ENCODE measurements at places on chromosomes 5 and 9.

GRCh38 chr5:151257731-151258181 is 4.8 kb downstream of the GM2A start:
- peak; percentile 57 for DNase-seq

GRCh38 chr9:26243029-26243697 is 564.9 kb upstream of the TUSC1 start:
- no peak for DNase-seq

DNA sequence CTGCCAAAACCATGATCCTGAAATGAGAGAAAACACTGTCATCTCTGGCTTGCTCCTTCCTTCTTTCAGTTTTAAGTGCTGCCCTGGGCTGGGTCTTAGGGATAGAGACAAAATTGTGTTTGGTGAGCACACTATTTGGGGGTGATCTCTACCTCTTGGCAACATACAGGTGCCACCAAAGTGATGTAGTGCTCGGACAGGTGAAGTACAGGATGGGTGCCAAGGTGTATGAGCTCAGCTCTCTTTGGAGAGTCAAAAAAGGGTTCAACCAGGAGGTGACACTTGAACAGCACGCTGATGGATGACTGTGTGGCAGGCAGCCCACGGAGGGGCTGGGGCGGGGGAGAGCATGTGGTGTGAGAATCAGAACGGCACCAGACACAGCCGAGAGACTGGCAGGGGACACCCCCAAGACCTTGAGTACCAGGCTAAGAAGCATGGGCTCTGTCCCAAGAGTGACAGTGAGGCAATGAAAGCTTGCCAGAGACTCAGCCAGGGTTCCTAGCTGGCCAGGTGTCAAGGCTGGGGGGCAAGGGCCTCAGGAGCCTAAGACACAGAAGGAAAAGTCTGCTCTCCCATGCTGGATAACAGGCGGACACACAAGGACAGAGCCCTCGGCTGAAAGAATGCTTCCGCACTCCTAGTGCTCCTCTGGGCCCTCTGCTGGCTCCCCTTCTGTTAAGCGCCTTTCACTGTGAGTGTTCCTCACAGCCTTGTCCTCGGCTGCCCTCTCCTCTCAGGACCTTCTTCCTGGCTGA is 2.5 kb downstream of the NHP2 start:
- DNase-seq = no peak

- peak; percentile 78 for DNase-seq
These were observed 104.0 kb upstream of the ZNF366 start for GRCh38 chr5:72611118-72611730.

DNA sequence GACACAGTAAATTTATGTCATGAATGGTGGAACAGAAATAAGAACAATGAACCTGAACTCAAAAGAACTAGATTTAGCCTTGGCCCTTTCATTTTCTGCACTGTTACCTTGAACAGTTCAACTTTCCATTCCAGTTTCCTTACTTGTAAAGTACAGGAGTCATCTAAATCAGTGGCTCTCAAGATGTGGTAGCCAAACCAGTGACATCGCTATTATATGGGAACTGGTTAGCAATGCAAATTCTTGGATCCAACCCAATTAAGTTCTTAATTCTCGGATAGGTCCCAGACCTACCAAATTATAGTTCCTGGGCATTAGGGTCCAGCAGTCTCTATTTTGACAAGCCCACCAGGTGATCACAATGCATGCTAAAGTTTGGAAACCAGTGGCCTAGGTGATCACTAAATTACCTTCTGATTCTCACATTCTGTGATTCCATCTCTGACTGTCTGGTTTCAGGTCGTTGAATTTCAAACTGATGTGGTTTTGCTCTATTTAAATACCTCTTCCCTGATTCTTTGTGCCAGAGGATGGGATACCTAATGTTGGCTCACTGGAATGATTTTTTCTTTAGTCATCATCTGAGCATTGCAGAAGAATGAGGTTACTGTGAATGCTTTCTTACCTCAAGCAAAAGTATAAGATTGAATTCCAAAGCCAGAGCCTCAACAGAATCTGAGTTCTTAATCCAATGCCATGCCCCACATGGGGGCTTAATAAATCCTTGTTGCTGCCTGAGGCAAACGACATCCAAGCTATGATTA is 253.8 kb downstream of the ENC1 start:
- peak; percentile 67 for DNase-seq

DNA sequence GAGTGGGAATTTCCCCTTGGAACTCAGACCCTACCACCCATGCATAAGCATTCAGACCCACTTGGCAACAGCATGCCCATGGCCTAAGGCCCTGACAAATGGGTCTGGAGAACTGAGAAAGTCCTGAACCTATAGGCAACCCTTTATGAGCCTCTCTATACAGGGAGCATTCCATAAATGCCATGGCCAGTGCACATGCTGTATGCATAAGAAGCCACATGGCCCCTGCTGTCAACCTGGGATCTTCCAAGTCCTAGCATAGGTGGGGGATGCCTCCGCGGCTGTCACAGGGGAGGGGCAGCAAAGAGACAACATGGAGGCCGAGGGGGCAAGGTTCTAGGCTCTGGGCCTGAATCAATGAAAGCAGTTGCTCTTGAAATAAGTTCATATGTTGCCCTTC is 8.2 kb upstream of the NIPAL4 start:
- DNase-seq = peak; percentile 9

GRCh38 chr5:8457187-8458037 is 588.5 kb downstream of the MTRR start:
- DNase-seq = peak; percentile 100

DNA sequence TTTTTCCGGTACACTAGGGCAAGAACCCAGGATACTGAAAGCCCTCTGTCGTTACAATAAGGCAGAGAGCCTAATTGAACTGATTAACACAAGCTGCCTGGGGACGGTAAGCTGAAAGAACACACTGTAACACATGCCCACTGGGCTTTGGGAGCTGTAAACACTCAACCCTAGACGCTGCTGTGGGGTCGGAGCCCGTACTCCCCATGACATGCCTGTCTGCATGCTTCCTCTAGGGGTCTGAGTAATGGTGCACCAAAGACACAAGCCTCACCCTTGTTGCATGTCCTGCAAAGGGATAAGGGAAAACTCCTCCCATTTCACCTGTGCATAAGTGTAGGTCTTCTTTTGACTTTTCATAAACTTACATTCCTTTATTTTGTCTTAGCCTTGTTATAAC is 194.0 kb downstream of the FBXL7 start:
- no peak for DNase-seq

GRCh38 chr5:1724822-1725602 is 74.6 kb downstream of the MRPL36 start:
- peak; percentile 15 for DNase-seq

- peak; percentile 20 for DNase-seq
These were observed 101.7 kb upstream of the SPOCK1 start for GRCh38 chr5:137600721-137601360.

- no peak for DNase-seq
These were observed 2.5 kb upstream of the BASP1 start for GRCh38 chr5:17214893-17215292.

- peak; percentile 13 for DNase-seq
These were observed 284.2 kb downstream of the SMARCA2 start for GRCh38 chr9:2299156-2299842.

DNA sequence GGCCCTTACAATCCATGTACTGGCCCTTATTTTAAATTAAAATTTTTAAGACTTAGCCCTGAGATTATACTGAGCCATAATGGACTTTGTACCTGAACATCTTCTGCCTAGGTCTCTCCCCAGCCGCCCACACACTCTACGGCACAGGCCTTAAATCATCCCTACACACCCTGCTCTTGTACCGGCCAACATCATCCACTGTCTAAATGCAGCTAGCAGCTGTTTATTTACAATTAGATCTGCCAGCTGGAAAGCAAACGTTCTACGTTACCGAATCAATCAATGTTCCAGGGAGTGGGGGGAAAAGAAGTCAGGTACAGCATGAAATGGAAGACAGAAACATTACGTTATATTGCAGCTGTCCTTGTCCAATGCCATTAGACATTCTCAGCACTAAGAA is 88.4 kb upstream of the GRAMD2B start:
- DNase-seq = no peak

DNA sequence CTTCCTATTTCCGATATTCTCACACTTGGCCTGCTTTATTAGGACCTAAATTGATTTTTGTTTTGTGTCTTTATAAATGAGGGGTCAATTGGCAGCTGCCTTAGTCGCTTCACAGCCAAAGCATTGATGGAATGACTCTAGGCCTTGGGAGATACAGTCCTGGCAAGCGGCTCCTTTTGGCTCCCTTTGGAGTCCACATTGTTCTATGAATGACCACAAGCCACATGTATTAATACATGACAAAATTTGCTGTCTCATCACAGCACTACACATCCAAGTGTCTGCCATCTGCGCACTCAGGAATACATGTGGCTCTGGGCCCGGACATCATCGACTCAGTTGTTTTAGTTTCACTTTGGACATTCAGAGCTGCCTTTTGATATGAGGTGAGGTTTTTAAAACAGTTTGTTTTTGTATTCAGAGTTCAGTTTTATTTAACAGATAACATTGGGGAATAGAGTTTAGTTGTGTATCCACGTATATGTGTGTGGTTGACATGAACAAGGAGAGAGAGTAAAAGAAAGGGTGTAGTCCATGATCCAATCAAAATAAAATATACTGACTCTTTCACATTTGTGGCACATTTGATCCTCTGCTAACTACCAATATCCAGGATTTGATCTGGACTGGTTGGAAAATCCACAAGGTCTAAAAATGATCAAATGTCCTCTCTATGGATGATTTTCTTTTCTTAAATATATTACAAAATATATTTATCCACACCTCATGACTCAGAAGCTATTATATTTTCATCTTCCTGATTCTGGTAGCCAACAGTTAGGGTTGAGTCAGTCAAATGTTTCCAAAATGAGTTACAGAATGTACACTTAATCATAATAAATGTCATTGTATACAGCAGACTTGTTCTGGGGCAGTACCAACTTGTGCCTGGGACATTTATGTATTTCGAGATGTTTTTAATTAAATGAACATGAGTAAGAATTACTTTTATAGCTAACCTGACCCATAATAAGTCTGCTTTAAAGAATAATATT is 114.0 kb upstream of the MTAP start:
- DNase-seq = peak; percentile 73

GRCh38 chr5:87732875-87733768 is 320.4 kb upstream of the CCNH start:
- DNase-seq = no peak

- DNase-seq = peak; percentile 92
These were observed 9.0 kb downstream of the PRRC2B start for GRCh38 chr9:131402738-131403492.

- DNase-seq = peak; percentile 99
These were observed 2.4 kb downstream of the CARD19 start for GRCh38 chr9:93098236-93098946.

DNA sequence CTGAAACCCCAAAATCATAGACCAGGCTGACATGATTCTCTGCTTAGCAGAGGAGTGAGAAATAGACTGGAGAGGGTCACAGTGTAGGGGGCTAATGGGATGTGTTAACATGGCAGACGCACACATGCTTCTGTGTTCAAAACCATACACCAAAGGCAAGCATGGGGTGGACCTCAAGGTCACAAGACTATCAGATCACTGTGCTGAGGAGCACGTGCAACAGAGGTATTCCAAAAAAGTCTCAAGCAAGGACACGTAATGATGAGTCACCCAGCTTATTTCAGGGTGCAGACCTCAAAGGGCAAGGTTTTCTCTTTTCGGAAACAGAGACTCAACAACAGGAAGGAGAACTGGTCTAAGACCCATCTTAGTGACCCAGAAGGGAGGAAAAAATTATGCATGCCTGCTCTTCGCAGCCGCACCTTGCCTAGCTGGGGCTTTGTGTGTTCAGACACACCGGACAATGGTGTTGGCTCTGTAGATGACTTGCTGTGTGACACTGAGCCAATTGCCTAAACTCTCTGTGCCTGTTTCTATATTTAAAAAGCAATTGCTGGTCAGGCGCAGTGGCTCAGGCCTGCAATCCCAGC is 20.3 kb downstream of the WHRN start:
- peak; percentile 79 for DNase-seq

- DNase-seq = peak; percentile 97
These were observed 548.6 kb upstream of the TLE4 start for GRCh38 chr9:79023134-79023580.

- DNase-seq = peak; percentile 67
These were observed 202.9 kb upstream of the WWC1 start for GRCh38 chr5:168088410-168089173.

DNA sequence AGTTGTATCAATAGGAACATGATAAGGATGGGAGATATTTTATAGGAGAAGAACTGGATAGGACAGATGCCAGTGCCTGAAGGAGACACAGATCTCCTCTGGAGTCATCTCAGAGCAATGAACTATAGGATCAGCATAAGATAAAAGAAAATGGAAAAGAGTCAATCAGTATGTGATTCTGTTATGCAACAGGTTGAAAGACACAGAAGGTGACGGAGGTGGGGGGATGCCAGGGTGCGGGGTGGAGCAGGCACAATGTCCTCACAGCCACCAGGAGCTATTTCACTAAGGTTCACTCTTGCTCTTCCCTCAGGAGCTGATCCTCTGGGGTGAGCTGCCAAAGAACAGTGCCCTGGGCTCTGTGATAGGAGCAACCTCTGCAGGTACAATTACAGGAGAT is 179.8 kb downstream of the BNC2 start:
- DNase-seq = no peak

DNA sequence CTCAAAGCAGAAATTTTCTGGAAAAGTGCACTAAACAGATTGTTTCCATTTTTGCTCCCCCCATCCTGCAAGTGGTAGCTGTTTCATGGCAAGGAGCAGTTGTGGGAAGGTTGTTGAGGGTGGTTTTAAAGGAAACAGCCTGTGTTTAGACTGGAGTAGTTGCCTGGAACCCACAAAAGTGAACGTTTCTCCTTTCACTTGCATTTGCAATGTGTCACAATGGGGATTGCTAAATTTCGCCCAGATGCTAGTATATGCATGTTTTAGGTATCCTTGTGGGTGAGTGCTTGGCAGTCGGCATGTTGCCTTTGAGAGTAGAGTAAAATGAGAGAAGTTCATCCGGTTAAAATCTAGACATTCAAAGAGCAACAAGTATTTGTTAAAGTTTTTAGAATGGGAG is 1099.9 kb upstream of the DMAC1 start:
- DNase-seq = no peak

DNA sequence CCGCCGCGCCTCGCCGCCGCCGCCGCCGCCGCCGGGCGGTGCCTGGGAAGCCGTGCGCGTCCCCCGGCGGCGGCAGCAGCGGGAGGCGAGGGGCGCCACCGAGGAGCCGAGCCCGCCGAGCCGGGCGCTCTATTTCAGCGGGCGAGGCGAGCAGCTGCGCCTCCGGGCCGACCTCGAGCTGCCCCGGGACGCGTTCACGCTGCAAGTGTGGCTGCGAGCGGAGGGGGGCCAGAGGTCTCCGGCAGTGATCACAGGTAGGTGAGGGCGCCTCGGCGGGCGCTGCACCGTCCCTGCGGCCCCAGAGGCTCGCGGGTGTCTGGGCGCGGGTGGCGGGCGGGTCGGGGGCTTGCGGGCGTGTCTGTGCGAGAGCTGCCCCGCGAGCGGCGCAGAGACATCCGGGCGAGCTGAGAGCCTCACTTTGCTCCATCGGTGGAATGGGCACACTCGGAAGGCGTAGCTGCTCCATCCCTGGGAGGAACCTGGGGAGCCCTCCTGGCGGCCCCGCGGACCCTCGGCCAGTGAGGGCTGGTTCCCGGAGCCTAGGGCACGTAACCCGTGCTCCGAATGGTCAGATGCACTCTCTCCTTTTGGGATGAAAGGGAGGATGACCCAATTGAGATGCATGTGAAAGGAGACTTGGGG is 864 bp downstream of the PAPPA start:
- DNase-seq = peak; percentile 44
